ENCODE measurements at places on chromosomes 12 and 14.

DNA sequence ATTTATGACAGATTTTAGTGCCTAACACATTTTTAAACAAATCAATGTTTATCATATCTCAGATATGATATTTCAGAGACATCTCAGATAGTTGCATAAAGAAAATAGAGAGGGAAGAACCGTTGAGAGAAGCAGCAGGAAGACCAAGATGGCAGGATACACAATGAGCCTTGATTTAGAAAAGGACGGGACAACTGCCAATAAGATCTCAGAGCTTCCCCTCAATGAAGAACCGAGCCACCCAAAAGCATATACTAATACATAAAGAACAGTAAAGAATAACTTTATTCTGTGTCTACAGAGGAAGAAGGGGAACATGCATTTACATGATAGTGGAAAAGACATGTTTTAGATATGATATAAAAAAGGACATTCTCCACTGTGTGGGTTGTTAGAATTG, 375.9 kb upstream of the SOX5 start:
- no peak for DNase-seq

DNA sequence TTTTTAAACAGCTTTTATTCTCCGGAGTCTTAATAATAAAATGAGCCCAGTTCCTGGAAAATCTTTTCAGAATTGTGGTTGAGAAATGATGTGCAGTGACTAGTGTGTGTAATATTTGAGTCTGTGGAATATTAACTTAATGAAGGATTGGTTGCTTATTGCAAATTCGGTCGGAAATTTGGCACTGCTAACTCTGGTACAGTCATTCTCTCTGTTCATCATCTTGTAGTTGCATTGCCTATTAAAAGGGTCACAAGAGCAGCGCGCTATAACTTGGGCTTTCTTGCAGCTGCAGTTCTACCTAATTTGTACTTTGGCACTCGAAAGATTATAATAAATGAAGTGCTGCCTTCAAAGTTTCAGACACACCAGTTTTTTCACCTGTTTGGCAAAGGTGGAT, 146.0 kb downstream of the FLRT2 start:
- DNase-seq: no peak

GRCh38 chr12:48873096-48873495, 7.4 kb upstream of the RND1 start:
- no peak for DNase-seq

GRCh38 chr12:58067610-58068387, 126.4 kb downstream of the ATP23 start:
- DNase-seq: no peak

DNA sequence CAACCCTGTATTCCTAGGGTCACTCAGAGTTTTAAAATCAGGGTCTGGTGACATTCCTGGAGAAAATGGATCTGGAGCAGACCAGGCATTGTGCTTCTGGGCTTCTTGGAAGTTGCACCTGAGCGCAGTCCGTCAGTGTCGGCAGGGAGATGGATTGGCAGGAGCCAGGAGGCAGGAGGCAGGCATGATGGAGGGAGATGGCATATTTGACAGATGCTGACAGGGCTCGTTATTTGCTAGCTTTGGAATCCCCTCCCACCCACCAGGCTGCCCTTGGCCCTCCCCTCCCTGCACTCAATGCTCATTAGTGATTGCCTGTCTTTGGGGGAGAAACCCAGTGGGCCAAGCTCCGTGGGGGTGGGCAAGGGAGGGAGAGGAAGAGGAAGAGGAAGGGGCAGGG, 4.7 kb downstream of the CISTR start:
- no peak for DNase-seq

GRCh38 chr12:3241621-3242020, 164.4 kb downstream of the TSPAN9 start:
- no peak for DNase-seq

GRCh38 chr14:89378119-89378518, 38.9 kb downstream of the FOXN3 start:
- no peak for DNase-seq

DNA sequence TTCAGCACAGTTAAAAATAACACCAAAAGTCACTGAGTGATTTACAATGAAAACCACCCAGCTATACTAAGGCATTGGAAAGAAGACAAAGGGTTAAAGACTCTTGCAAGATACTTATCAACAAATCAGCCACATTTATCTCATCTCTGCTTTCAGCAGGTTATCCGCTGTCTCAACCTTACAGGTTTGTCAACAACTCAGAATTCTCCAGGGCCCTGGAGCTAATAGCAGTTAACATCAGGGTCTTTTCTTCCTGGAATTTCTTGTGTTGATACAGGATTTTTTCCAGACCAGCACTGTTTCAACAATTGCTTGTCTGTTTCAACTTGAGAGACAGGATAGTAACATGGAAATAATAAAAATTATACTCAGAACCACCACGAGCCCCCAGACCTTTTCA, 3.5 kb downstream of the PKP2 start:
- DNase-seq: no peak

DNA sequence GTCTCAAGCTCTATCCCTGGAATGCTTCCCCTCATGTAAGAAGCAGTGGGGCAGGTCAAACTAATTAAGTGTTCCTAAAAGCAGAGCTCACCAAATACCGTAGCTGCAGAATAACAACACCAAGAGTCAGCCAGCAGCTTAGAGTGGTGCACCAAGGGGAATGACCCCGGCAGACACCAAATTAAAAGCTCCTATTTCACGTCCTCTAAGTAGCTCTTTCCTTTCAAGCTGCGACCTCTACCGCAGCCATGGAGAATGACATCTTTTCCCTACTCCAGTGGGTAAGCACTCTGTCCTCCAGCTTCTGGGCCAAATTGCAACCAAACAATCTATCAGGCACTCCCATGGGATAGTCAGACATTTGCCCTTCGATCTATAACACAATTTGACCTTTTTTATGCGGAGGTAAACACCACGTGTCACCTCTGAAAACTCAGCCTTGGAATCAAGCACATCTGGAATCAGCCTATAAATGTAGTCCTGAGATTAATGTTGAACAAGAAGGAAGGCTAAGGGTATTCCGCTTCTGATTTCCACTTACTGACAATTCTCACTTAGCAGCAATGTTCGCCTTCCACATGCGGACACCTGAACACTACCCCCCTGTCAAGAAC, 67.6 kb upstream of the CDKN3 start:
- no peak for DNase-seq

DNA sequence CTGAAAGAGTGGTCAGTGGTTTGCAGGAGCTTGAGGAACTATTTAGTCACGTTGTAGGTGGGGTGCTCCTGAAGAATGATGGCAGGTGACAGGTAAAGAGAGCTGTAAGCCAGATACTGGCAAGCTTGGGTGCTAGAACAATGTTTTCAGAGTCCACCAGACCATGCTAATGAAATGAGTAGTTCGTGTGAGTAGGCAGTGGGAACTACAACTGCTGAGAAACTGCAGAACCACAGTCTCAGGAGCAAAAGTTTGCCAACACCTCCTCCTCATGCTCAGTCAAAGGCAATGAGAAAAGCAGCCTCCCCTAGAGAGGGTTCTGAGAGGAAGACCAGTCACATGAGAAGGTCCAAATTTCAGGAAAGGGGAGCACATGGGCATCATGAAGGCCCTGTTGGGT, 91.3 kb downstream of the PRKD1 start:
- no peak for DNase-seq

DNA sequence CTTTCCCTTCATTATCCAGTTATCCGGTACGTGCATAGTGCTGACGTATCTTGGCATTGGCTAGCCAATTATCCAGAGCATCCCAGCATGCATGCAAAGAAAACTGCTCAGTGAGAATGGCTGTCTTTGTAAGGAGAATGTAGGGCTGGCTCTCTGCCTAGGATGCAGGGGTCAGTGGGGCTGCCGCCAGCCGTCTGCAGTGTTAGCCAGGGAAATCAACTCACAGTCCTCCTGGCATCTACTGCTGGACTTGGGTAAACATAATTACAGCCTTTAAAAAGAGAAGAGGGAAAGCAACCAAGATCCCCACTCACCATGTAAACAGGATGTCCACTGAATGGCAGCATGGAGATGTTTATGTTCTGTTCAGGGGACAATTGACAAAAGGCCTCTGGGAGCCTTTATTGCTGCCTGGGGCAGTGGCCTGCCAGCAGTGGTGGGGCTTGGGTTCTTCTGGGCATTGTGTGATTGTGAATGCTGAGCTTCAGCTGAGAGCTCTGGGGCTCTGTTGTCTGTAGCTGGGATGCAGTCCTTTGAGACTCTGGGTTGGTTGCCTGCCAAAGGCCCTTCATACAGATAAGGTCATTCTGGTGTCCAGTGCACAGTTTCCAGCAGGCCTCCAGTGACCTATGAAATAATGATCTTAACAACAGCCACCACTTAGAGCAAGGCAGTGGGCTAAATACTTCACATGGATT, 121.8 kb downstream of the TBC1D30 start:
- DNase-seq: peak; percentile 41

GRCh38 chr12:66063916-66064315, 66.6 kb downstream of the LLPH start:
- no peak for DNase-seq

- no peak for DNase-seq
Observed at GRCh38 chr14:59273737-59274136, 85.3 kb downstream of the DAAM1 start.

GRCh38 chr14:77541905-77542304, 43.3 kb upstream of the ISM2 start:
- no peak for DNase-seq

DNA sequence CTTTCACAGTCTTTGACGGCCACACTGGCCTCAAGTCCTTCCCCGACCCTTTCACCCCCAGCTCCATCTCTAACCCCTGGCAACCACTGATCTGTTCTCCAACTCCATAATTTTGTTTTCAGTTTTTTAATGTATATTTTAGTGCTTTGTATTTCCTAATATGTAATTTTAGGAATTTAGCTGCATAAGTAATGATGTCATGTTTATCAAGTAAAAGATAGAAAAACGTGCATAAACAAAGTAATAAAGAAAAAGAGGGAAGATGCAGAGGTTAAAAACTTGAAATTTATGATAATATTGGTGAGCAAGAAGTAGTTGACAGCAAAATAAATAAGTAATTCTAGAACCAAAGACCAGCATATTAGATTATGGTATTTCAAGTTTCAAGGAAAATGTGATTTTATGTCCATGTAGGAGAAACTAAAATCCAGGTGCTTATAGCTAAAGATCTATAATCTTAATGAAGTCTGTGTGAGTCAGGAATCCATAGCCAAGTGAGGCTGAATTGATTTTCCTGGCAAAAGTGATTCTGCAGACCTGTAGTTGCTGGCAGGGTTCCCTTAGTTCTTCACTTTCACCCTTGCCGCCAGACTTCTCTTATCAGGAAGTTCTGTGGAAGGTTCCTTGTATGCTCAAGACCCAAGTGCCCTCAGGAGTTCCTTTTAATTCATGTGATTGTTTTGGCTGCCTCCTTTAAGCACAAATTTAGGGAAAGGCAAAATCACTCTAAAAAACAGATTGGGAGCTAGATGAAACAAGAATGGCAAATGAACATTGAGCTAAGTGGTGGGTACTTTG, 24.4 kb downstream of the FBXW8 start:
- DNase-seq: no peak

- DNase-seq: no peak
Observed at GRCh38 chr12:20125276-20125798, 243.0 kb upstream of the PDE3A start.

GRCh38 chr14:38553586-38553985, 297.7 kb upstream of the CLEC14A start:
- no peak for DNase-seq

GRCh38 chr14:63596998-63597658, 44.5 kb downstream of the WDR89 start:
- DNase-seq: no peak

- no peak for DNase-seq
Observed at GRCh38 chr12:120013659-120014380, 24.8 kb downstream of the BICDL1 start.

DNA sequence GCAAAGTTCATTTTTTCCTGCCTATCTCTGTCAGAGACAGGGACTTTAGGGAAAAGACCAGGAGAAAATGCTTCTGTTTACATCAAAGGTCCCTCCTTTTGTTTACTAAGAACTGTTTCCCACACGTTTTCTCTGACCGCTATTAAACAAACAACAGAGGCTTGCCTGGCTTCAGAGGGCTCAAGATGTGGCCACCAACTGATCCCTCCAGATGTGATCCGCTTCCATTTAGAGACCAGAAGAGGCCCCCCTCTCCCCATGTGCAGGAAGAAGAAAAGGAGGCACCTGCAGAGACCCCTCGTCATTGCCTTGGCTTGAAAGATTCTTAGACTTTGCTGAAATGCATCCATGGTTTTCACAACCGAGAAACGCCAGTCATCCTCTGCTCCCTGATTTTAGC, 217.9 kb upstream of the PWP1 start:
- DNase-seq: no peak

GRCh38 chr12:26786865-26787514, 46.0 kb downstream of the ITPR2 start:
- no peak for DNase-seq

GRCh38 chr12:118035190-118036041, 18.9 kb downstream of the RFC5 start:
- no peak for DNase-seq

DNA sequence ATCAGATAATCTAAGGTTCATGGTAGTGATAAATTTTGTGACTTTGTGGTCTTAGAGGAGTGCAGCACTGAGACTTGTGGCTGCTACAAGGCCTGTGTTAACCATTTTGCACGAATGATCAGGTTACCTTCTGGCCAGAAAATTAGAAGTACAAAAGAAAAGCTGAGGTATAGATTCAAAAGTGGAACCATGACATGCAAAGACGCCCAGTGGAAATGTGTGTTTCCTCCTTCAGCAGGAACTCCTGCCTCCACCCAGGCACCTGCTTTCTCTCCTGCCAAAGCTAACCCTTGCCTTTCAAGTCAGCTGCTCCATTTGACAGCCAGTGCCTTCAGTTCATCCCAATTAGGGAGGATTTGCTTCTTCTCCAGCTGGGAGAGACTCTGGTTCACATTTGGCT, 10.1 kb downstream of the PDE6H start:
- DNase-seq: no peak

- no peak for DNase-seq
Observed at GRCh38 chr12:43098766-43099550, 453.0 kb downstream of the ADAMTS20 start.

- DNase-seq: no peak
Observed at GRCh38 chr12:80016684-80017083, 81.8 kb upstream of the PPP1R12A start.

DNA sequence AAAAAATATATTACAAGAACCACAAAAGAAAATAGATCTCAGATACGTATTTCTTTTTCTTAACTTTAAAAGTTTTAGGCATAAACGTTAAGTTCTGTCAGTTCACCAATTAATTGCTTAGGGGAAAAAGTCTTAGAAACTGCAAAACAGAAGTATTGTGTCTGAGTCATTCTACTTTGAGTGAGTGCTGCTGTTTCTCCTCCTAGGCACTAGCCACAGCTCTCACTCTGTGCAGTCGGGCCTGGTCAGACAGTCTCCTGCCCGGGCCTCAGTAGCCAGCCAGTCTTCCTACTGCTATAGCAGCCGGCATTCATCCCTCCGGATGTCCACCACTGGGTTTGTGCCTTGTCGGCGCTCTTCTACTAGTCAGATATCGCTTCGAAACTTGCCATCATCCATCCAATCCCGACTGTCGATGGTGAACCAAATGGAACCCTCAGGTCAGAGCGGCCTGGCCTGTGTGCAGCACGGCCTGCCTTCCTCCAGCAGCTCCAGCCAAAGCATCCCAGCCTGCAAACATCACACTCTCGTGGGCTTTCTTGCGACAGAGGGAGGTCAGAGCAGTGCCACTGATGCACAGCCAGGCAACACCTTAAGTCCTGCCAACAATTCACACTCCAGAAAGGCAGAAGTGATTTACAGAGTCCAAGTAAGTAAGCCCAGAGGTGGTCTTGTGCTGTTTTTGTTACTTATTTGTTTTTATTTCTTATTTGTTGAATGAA, 201.3 kb downstream of the PCNX1 start:
- no peak for DNase-seq
